ENCODE measurements at places on chromosomes 3 and 15.

DNA sequence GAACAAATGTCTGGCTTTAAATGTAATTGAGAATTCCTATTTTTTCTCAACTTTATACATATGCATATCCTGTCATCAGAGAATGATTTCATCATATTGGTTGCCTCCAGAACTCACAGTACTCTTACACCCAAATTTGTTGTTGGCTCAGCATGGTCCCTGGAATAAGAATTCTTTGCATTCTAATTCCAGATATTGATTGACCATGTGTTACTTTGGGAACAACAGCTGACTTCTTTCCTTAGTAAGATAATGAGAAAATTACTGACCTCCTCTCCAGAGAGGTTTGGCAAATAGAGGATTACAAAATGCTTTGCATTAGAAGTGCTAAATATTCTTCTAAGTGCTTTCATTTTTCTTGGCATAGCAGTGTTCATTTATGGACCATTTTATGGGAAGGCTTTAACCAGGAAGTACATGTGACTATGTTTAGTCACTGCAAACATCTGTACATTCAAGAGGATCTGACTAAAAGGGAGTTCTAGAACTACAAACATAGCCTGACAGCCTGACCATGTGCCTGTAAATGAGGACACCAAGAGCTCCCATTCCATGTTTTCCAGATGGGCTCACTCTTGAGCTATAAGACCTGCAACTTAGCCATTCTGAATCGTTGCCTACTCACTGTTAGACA is 391.6 kb upstream of the DPPA4 start:
- DNase-seq, result no peak

DNA sequence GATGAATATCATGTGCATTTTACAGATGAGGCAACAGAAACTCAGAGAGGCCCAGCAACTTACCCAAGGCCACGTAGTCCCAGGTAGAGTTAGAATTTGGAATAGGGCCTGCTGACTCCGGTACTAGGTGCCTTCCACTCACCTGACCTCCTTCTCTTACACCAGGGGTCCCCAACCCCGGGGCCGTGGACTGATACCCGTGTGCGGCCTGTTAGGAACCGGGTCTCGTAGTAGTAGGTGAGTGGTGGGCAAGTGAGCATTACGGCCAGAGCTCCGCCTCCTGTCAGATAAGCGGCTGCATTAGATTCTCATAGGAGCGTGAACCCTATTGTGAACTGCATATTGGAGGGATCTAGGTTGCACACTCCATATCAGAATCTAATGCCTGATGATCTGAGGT is 64.8 kb downstream of the SMAD3 start:
- DNase-seq, result no peak

DNA sequence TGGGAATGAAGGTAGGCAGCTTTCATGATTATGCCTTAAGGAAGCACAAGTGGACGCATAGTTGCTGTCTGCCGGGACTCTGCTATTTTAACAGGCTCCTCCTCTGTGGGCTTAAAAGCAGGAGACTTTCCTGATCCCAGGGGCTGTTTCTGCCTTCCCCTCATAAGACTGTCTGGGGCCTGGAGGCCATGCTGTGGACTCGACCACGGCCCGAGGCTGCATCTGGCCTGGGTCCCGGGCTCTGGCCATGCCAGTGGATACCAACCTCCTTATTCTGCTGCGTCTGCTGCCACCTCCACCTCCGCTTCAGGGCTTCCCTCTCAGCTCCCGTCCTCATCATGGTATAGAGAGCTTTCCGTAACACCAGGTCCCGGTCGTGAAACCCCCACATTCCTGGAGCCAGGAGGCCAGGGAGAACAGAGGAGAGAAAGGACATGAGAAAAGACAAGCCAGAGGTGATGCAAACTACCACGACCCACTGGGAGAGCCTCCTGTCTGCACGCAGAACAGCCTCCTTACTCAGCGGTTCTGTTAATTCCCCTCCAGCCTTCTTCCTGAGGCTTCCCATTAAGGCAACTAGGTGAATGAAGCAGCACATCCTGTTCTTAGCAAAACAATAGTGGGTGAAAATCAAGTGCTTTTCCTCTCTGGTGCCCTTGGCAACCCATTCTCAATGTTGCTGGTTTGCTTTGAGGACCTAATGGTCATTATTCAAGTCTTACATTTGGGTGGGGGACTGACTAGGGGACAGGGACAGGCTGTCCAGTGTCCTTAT is 200.5 kb downstream of the KLF13 start:
- no peak for DNase-seq

DNA sequence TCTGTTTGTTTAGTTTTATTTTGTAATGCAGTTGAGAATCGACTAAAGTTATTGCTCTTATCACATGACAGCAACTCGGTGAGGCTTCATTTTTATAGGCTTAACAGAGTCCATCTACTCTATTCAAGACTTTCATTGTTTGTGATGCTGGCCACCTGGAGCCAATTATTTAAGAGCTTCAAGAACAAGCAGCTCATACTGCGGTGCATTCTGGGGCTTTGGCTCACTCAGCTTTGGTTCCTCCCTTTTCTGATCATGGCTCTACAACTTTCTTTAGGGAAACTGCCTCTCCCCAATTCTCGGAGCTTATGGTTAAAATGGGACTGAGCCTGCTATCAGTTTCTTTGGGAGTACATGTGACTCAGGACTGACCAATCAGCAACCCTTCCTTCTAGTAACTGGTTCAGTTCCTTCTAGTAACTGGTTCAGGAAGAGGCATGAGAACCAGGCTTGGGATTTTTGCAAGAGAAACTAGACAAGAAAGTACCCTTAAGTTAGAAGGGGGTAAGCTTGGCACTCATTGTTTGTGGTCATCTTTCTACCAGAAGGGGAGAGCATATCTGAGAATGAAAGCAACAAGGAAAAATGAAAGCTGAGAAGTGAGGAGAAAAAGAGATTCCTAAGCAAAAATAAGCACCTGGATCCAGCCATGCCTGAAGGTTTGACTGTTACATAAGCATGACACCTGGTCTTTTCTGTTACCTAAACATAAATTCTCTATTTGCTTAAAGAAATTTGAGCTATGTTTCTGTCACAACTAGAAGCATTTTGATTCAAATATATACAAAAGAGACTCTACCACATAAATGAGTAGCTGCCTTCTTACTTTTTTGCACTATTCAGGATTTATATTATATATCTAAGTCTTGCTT is 24.1 kb upstream of the ARHGEF3 start:
- DNase-seq, result no peak

- peak; percentile 60 for DNase-seq
Observed at GRCh38 chr15:35047528-35047927, 37.6 kb downstream of the NANOGP8 start.

GRCh38 chr3:50930371-50931208 is 255.9 kb downstream of the DOCK3 start:
- no peak for DNase-seq

DNA sequence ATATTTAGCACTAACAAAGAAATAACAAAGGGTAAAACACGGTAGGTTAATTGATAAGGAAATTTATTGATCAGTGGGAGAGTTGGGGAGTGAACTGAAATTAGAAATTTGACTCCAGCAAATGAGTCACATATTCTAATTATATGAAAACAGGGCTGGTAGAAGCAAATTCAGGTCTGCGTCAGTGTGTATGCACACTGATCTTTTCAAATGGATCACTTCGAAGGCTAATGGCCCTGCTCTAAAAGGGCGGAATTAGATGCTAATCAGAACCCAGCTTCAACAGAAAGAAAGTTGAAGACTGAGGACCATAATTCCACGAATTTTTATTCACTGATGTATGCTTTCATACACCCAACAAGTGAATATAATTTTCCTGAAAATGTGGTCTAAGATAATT is 762.4 kb upstream of the DPPA4 start:
- no peak for DNase-seq

DNA sequence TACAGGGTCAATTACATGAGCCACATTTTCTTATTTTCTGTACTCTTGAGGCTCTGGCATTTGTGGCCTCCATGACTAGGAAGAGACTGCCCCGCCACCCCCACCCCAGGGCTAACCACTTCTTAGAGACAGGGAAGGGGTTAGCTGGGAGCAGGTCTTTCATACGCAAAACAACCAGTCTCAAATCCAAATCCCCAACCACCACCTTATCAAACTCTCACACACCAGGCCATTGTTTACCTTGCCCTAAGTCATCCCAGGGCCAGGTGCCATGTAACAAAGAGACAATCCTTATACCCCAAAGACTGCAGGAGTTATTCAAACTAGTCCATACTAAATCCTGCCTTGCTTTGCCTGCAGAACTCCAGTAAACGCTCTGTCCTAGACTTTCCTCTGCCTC is 77.8 kb downstream of the B3GNT5 start:
- DNase-seq, result no peak

- no peak for DNase-seq
Observed at GRCh38 chr15:99711625-99712024, 21.6 kb downstream of the LYSMD4 start.

GRCh38 chr3:9947025-9947995 is 4.9 kb downstream of the PRRT3 start:
- DNase-seq, result peak; percentile 74

DNA sequence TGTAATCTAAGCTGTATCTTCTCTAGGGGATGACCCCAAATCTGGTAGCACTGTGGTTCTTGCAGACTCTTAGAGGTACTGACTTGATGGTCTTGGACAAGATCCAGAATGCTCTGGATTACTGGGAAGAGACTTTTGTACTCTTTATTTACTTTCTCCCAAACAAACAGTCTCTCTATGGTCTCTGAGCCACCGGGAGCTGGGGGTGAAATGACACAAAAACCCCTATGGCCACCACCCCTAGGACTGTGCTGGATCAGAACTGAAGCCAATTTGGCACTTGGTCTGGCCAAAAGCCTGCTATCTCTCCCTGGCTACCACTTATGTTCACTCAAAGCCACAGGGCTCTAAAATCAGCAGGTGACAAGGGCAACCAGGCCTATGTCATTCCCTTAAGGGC is 50.2 kb upstream of the SI start:
- no peak for DNase-seq

DNA sequence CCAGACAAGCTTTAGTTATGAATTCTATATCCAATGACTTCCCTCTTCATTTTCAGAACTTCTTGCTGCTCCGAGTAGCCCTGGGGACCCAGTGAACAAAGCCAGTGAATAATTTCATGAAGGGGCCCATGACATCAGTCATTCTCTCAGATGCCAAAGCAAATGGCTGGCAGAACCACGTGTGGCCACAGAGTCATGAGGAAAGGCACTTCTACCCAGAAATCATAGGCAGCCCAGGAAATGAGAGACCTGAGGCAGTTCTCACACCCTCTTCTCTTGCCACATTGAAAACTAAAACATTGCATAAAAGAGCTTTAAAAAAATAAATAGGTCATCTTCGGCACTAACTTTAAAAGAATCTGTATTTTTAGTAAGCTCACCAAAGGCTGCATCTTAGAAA is 4.3 kb upstream of the UACA start:
- no peak for DNase-seq

GRCh38 chr15:74799856-74800558 is 12.6 kb upstream of the LMAN1L start:
- DNase-seq, result peak; percentile 81

- DNase-seq, result no peak
Observed at GRCh38 chr15:89199746-89200145, 21.6 kb downstream of the RLBP1 start.
